SK-N-SH treated with all-trans-retinoic acid at 6 μM for 48 hours (cell line): ENCODE measurements at places on chromosomes 1 and 21.

DNA sequence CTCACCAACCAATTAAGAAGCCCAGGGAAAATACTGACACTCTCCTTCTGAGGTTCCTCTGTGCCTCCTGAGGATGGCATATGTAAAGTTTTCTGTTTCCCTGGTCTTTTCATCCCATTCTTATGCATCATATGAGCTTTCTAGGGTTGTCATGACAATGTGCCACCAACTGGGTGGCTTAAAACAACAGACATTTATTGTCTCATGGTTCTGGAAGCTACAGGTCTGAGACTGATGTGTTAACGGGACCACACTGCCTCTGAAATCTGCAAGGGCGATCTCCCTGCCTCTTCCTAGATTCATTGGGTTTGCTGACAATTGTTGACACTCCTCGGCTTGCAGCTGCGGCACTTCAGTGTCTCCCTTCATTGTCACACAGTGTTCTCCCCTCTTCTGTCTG lies 308.4 kb downstream of the RGS7 start:
- ATAC-seq = no peak

DNA sequence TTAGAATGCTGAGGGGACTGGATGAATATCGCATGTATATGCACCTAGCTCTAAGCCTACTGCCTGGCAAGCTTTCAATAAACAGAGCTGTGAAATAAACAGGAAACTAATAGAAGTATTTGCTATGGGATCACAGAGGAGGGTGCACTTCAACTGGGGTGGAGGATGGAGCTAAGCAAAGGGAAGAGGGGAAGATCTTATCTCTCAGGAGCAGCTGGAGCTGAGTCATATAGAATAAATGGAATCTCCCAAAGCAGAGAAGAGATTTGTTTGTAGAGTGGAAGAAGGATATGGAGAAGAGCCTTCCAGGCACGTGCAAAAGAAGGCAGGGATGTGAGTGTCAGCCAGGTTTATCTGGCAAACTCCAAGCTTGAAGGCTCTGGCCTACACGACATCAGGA lies 17.0 kb upstream of the KCNA10 start:
- no peak for ATAC-seq

GRCh38 chr1:229271448-229272159 lies 693 bp downstream of the RAB4A start:
- ATAC-seq = peak; percentile 72

DNA sequence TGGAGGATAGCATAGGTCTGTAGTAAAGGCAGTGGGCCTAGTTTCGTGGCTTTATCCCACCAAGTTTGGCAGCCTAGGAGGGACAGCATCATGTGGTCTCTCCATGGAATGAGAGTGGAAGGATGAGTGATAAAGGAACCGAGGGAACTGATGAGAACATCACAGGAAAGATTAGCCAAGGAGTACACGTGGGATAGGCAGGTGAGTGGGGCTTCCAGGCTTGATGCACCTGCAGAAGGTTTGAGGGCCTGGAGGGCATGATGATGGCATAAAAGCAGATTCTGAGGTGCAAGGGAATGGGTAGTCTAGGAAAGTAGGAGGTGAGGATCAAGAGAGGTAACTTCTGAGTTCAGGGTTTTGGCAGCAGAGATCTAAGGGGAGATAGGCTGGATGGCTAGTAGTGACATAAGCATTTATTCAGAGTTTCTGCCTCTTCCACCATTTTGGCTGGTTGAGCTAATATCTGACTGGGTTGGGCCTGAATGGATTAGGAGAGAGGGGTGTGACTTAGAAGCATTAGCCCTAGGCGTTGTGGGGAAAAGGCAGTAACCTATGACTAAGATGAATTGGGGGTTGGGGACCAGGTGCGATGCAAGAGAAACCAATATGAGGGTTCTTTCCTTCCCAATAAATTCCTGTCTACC lies 9.1 kb downstream of the PTGFRN start:
- ATAC-seq = no peak

- peak; percentile 99 for ATAC-seq
These were observed 34.6 kb downstream of the CFAP57 start for GRCh38 chr1:43206600-43207228.

GRCh38 chr1:100708476-100709062 lies 11.0 kb upstream of the VCAM1 start:
- no peak for ATAC-seq

DNA sequence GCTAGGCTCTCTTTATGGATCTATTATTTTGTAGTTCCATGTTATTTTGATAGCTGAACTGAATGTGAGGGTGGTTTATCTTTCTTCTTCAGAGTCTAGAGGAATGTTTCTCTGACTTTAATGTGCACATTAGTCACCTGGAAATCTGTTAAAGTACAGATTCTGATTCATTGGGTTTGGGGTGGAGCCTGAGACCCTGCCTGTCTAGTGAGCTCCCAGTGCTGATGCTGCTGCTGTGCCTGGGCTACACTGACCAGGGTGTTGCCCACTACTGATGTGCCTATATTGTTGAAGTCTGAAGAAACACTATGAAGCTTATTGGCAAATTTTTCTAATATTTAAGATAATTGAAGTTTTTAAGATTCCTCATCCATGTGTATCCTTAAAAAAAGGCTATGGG lies 35.9 kb downstream of the CD46 start:
- peak; percentile 30; the same call in 1 of the 3 replicates for ATAC-seq

DNA sequence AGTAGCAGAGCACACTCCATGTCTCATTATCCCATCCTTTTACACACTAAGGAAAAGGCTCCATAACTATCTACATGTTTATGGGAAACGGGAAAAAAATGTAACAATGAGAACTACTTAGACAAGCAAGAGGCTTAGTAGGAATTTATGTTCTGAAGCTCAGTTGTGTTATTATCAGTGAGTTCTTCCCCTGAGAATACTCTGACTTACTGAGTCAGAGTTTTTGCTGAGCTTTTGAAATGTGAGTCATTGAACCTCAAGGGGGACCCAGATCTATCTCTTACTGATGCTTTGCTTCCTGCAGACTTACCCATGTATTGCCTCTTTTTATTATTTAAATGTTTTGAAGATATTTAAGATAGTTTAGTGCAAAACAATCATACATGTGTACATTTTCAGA lies 20.1 kb downstream of the CFHR5 start:
- ATAC-seq = peak; percentile 88

DNA sequence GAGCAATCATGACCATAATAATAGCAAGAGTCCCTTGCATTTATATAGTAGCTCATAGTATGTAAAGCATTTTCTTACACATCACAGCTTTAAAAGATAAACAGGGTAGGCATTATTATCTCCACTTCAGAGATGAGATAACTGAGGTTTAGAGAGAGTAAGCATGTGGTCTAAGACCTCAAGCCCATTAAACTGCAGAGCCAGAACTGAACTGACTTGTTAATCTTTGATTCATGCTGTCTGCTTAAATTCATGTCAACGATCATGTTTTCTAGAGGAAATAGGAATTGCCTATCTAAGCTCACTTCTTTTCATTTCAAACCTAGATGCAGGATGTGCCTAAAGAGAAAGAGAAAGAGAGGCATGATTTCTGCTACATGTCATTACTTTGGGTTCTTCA lies 524.8 kb downstream of the PTPRC start:
- ATAC-seq = no peak

- ATAC-seq = no peak
These were observed 2.2 kb downstream of the HES4 start for GRCh38 chr1:997713-997992.

- ATAC-seq = peak; percentile 28; the same call in 2 of the 3 replicates
These were observed 47.1 kb downstream of the COL6A1 start for GRCh38 chr21:46028573-46029091.

GRCh38 chr1:89179343-89179742 lies 3.5 kb upstream of the GBP7 start:
- no peak for ATAC-seq

GRCh38 chr1:247905910-247906503 lies 10.6 kb downstream of the OR2W3 start:
- peak; percentile 25; the same call in 1 of the 3 replicates for ATAC-seq

- no peak; the same call in 1 of the 3 replicates for ATAC-seq
These were observed 35.6 kb upstream of the UTS2 start for GRCh38 chr1:7888248-7889081.

DNA sequence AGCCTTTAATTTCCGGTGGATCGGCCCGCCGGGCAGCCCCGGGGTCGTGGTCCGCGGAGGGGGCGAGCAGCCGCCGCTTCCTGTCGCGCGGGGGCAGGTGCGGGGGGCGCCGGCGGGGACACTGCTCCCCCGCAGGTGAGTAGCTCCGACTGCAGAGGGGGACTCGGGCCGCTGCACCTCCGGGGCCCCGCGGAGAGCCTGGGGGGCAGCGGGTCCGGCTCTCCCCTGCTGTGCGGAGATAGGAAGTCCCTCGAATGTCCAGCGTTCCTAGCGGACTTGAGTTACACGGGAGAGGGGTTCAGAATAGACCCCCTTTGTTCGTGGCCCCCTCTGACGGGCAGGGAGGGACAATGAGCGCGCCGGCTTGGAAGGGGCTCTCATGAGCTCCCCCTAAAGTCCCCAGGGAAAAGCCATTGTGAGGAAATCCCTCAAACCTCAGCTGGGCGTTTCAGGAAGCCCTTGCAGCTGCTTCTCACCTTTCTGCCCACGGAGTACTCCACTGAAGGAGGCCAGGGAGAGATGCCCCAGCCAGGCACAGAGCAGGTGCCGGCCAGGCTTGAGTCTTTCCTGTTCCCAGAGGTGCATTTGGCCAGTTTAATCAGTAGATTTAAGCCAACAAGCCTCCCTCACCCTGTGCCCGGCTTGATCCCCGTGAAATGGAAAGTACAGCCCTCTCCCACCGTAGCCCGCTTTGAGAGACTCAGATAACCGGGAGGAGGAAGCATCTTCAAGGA lies 925 bp downstream of the PDE9A start:
- no peak for ATAC-seq

DNA sequence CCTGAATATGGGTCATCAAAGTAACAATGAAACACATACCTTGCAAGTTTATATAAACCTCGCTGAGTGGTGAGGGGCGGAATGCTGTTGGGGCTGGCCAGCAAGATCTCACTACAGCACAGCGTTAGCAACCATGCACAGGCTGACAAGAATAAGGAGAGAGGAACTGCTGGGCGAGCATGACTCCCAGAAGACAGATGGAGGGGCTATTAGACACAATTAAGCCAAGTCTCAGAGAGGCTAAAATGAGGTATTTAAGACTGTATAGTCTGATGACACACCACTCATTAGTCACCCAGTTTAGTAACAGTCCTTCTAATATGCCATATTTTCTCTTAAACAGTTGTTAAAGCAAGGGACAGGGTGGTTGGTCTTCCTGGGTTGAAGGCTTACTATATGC lies 340.2 kb upstream of the NR5A2 start:
- no peak for ATAC-seq

GRCh38 chr1:236916131-236916800 lies 88.0 kb downstream of the MT1HL1 start:
- ATAC-seq = no peak

- ATAC-seq = no peak
These were observed 36.7 kb upstream of the DMBX1 start for GRCh38 chr1:46452931-46453325.

GRCh38 chr1:16241221-16241708 lies 4.3 kb upstream of the CPLANE2 start:
- ATAC-seq = no peak

- no peak for ATAC-seq
These were observed 4.9 kb downstream of the COL6A1 start for GRCh38 chr21:45986316-45987051.

DNA sequence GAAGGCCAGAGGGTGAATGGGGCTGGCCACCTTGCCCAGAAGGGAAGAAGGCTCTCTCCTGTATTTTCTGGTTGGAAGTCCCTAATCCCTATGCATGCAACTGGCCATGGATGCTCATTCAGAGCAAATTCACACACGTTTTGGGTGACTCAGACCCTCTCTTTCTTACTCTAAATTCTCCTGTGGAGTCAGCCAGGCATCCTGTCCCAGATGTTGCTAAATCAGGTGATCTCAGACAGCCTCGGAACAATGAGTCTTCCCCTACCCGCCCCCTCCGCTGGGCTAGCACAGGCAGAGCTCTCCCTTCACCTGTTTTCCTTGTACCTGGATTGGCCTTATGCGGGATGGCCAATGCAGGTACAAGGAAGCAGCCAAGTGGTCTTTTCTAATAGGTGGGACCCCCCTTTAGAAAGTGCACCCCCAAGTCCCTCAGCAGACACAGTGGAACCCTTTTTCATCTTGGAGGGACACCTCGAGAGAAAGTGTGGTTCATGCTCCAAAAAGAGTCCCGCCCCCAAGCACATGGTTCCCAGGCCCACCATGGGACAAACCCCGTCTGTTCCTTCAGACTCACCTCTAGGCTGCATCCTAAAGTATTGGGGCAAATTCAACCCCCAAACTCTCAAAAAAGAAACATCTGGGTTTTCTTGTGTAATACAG lies 8.6 kb downstream of the S100A6 start:
- ATAC-seq = no peak

- no peak for ATAC-seq
These were observed 105.7 kb upstream of the KCNJ15 start for GRCh38 chr21:38151021-38151645.

- no peak for ATAC-seq
These were observed 142.6 kb downstream of the SLC35F3 start for GRCh38 chr1:234047123-234047522.

DNA sequence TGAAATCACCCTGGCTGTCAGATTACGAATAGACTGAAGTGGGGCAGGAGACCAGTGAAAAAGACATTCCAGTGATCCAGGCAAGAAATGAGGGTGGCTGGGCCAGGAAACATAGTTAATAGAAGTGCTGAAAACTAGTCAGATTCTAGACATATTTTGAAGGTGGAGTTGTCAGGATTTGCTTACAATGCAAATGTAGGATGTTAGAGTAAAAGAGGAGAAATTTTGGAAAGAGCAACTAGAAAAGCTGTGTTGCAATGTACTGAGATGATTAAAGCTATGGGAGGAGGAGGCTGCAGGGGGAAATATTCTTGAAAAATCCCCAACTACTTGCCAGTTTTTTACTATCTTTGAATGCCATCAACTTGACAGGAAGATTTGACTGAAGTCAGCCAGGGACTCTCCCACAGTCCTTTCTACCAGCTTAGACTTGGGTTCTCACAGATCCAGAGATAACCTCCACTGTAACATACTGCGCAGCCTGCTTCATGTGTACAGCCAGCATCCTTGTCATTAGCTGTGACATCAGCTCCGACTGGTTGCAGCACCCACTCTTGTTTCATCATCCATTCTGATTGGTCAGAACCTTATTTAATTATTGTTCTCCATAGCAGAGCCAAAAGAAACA lies 109.7 kb downstream of the TSEN15 start:
- peak; percentile 83 for ATAC-seq

GRCh38 chr1:62962014-62962812 lies 178.3 kb downstream of the ATG4C start:
- no peak for ATAC-seq

DNA sequence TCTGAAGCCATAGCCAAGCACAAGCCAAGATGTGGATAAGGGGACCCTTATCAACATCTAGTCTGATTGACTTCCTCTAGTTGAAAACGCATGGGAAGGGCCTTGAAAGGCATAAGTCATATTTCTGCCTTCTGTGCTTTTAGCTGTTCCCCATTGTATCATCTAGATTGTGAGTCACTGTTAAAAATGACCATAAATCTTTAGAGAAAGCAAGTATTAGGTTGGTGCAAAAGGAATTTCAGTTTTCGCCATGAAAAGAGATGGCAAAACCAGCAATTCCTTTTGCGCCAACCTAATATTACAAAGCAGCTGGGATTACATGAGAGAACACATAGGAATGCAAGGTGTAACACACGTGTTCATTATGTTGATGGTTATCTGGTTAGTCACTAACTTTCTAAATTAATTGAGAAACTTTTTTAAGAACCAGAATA lies 63.6 kb downstream of the CLIC6 start:
- ATAC-seq = no peak

GRCh38 chr1:11938722-11939526 lies 4.4 kb downstream of the PLOD1 start:
- no peak for ATAC-seq

- ATAC-seq = 0 out of 3 replicates have a peak, but pooled peaks have one; percentile 31
These were observed 115.0 kb downstream of the SYF2 start for GRCh38 chr1:25117233-25117823.

- no peak for ATAC-seq
These were observed 8.2 kb downstream of the BMP8A start for GRCh38 chr1:39499668-39500067.
